Iris pigment epithelial cell (primary cell): ENCODE measurements at places on chromosomes 7 and 10.

DNA sequence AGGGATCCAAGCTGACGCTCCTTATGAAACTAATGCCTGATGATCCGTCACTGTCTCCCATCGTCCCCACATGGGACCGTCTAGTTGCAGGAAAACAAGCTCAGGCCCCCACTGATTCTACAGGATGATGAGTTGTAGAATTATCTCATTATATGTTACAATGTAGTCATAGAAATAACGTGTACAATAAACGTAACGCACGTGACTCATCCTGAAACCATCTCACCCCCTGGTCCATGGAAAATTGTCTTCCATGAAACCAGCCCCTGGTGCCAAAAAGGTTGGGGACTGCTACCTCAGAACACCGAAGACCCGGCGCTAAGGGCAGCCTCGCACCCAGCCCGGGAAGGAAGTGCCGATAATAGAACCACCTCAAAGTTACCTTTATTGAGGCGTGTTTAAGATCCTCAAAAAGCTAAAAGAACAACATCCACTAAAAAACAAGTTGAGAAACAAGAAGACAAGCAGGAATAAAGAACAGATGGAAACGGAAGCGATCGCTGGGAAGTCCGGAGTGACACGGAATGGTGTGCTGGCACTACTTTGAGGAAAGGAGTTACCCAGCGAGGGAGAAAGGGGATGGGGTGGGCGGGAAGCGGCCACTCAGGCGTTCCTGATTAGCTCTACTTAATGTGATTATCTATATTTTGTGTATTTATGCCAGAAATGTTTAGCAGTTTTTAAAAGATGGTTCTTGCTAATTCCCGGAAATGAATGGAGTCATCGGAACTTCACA is 50.1 kb upstream of the PRKAR1B start:
- DNase-seq, result peak; percentile 7

- DNase-seq, result peak; percentile 65
Measured at GRCh38 chr7:33940503-33940902, 35.2 kb downstream of the BMPER start.

DNA sequence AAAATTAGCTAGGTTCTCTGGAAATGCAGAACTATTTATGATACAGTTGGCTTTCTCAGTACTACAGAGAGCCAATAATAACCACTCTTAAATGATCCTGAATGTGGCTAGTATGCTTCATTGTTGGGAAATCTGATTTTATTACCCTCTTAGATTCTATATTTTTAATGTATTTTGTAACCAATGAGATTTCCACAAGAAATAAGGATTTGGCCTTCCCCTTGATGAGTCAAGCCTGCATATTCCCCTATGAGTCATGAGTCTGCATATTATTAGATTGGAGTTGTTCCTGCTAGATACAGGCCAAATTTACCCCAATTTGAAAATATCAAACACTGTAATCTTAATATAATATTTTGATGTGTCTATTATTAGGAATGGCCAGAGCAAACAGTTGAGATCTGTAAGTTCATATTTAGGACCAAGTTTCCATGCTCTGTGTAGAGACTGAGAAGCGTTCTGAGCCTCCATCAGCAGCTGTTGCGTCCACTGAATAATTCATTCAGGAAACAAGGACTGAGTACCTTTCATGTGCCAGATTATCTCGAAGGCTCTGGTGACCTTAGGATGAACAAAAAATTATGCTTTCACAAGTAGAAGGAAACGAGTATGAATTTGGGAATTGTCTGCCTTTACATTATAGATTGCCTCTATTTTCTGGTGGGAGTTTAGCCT is 793.4 kb downstream of the NRG3 start:
- no peak for DNase-seq

DNA sequence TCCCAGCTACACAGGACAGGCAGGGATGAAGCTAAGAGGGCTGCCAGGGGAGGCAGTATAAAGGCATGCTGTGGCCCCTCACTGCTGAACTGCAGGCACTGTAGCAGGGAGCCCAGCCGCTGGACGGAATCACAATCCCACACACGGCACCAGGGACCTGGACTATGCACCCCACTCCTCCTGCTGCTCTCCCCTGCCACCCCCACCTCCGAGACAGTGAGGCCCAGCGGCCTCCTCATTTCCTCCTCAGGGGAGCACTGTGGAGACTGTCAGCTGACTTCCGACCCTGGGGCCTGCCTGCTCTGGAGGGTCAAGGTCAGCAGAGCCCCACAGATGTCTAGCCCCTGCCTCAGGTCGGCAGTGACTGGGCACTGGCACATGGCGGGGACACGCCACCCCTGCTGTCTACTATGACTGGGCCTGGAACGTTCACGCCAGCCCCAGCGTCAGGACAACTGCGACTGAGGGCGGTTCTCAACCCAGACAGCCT is 92.7 kb downstream of the FAM53B start:
- DNase-seq, result no peak

DNA sequence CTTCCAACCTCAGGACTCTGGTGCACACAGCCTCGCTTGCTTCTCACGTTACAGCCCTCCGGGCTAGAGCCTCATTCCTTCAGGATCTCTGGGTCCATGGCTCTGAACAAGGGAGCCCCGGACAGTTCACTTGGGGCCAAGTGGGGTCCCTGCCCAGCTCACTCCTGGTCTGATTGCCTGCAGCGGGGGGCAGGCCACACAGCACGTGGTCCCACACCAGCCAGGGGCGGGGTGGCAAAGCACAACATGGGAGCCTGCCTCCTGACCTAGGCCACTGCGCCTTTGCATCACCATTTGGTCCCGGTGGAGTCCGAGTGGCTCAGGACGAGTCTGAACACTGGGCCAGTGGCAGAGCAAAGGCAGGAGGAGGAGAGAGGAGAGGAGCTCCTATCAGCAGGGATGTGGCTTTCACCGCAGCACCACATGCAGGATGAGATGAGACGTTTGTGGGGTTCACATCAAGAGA is 13.4 kb upstream of the CRYGN start:
- DNase-seq, result no peak

DNA sequence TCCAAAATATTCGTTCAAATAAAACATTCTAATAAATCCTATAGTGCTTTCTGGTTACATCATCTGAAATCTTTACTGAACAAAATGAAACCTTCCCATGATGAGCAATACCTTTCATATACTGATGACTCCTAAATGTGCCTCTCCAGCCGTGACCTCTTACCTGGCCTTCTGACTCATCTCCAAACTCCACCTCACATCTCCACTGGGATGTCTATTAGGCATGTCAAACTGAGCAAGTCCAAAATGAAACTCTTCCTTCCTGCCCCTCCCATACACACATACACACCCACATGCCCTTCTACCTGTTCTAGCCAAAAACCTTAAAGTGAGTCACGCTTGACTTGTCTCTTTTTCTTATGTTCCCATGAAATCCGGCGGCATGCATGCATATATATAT is 22.9 kb downstream of the GSAP start:
- peak; percentile 53 for DNase-seq

DNA sequence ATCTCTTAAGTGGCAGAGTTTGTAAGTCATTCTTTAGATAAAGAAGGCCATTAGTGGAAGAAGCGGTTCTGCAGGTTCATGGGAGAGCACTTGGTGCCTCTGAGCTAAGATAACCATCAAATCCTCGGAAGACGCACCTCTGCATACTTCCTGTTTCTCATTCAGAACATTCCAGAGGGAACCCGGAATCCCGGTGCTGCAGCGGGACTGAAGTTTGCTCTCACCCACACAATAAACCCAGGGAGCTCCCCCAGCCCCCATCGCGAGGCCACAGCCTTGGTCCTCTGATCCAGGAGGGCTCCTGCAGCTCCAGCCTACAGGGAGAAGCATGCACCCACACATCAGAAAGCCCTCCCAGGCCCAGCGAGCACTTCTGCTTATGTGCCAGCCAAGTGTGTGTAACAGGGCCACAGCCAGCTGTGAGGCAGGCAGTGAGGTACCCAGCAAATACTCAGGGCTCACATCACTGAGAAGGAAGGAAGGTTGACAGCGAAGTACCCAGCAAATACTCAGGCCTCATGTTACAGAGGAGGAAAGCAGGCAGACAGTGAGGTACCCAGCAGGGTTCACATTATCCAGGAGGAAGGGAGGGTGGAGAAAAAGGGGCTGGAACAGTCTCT is 142.4 kb downstream of the DIP2C start:
- peak; percentile 31 for DNase-seq

- no peak for DNase-seq
Measured at GRCh38 chr7:123974326-123974908, 49.4 kb downstream of the SPAM1 start.

DNA sequence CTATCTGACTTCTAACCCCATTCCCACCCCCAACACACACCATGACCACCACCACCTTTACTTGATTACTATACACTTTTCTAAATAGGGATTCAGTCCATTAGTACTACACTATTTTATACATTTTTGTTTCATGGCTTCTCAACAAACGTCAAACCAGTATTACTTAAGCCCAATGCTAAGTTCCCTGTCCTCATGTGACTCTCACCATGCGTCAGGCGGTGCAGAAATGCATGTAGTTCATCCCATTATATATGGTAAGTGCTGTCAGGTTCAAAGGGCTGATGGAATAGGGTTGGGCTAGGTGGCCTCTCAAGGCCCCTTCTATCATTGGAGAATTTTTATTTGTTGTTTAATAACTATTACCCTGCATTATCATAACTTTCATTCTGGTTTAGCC is 19.5 kb upstream of the VPS41 start:
- no peak for DNase-seq

GRCh38 chr10:43868952-43869351 is 220.3 kb upstream of the ZNF32 start:
- no peak for DNase-seq

- DNase-seq, result no peak
Measured at GRCh38 chr10:72106154-72106849, 18.0 kb upstream of the SPOCK2 start.

- no peak for DNase-seq
Measured at GRCh38 chr7:26880852-26881251, 16.5 kb upstream of the SKAP2 start.
